ENCODE measurements at places on chromosomes 12 and 14.
A peak's percentile ranks its signal among the peaks of the same experiment; 100 is the strongest.

GRCh38 chr12:49975318-49975761 lies 2.6 kb downstream of the AQP6 start:
- DNase-seq, result no peak

DNA sequence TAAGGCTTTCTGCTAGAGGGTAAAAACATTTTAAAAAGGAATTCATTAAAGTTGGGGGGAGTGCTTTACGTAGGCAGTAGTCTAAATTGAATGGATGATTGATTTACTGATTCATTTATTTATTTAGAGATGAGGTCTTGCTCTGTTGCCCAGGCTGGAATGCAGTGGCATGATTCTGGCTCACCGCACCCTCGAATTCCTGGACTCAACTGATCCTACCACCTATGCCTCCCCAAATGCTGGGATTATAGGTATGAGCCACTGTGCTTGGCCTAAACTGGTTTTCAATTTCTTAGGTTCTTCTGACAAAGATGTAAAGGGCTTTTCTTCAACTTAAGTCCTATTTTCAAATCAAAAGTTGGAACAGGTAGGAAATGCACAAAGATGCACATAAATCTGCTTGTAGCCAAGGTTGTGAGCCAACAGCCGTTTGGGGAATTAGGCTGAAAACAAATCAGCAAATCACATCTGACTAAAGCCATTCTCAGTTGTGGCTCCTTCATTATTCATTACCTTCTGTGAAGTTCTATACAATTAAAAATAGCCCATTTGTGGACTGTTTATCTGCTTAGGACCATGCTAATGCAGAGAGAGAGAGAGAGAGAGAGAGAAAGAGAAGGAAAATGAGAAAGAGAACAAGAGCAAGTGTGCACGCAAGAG lies 218.0 kb downstream of the PPM1H start:
- DNase-seq, result no peak

- DNase-seq, result no peak
Observed at GRCh38 chr12:50051101-50051806, 6.1 kb upstream of the ASIC1 start.

- DNase-seq, result no peak
Observed at GRCh38 chr12:72673853-72674252, 401.7 kb downstream of the TRHDE start.

GRCh38 chr14:52244997-52245396 lies 22.5 kb upstream of the PTGDR start:
- no peak for DNase-seq

DNA sequence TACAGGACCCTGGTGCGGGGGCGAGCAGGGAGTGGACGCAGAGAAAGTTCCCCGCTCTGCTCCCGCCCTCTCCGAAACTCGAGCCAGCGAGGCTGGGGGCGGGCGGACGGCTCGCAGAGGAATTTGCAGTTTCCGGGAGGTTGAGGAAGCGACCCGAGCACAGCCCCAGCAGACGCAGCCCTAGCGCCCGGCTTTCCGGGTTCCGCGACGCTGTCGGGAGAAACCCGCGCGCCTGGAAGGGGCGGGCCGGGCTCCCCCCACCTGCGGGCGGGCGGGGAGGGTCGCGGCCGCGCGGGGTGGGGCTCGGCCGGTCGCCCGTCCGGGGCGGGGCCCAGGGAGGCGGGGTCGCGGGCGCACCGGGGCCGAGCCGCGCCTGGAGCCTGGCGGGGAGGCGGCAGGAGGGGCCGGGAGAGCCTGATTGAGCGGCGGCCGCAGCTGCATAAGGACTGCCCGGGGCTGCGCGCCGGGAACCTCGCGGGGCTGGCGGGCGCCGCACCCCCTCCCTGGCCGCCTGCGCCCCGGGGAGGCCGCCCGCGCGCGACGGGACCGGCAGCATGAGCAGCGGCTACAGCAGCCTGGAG lies at the start of gene RASSF3:
Gene RASSF3, plus strand, starts transcription at position 417 of the 581 bp plus-strand sequence. Its CDS starts 138 bp downstream, at position 555.
- no peak for DNase-seq

DNA sequence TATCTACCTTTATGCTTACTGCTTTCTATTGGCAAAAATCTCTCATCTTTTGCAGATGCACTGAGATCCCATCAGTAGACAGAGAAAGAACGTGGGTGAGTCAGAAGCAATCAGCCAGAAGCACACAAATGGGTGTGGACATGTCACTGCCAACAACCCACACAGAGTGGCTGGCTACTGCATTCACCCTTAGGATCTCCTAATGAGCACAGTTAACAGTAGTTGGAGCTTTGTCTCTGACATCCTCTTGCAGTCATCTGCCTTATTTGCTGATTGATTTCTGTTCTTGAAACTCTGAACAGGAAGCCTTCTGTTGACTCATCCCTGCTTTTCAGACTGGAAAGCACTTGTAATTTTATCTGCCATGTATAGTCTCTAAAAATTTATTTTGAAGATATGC lies 117.2 kb downstream of the RGS6 start:
- DNase-seq, result peak; percentile 25

DNA sequence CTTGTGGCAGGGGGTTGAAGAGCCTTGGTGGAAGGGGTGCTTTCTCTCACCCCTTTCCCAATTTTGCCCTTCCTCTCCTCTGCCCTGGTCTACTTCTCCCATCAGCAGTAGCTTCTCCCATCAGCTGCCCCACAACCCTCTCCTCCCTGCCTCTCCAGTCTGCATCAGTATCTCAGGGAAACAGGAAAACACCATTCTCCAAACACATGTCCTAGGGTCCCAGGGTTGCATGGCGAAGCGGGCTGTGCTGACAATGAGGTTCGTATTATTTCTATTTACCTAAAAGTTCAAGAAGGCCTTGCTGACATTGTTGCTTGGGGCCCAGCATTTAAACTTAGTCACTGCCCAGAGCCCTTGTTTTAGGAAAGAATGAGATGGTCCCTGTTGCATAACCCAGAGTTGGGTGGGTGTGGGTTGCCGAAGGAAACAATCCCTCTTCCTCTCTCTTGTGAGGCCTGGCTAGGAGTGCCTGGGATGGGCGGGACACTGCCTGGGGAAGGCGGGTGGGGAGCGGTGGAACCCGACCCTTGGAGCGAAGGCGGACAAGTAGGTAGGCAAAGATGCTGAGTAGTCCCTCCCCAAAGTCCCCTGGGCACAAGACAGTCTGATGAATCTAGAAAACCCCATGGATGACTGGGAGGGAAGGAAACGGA lies 1.3 kb upstream of the IGFBP6 start:
- no peak for DNase-seq

DNA sequence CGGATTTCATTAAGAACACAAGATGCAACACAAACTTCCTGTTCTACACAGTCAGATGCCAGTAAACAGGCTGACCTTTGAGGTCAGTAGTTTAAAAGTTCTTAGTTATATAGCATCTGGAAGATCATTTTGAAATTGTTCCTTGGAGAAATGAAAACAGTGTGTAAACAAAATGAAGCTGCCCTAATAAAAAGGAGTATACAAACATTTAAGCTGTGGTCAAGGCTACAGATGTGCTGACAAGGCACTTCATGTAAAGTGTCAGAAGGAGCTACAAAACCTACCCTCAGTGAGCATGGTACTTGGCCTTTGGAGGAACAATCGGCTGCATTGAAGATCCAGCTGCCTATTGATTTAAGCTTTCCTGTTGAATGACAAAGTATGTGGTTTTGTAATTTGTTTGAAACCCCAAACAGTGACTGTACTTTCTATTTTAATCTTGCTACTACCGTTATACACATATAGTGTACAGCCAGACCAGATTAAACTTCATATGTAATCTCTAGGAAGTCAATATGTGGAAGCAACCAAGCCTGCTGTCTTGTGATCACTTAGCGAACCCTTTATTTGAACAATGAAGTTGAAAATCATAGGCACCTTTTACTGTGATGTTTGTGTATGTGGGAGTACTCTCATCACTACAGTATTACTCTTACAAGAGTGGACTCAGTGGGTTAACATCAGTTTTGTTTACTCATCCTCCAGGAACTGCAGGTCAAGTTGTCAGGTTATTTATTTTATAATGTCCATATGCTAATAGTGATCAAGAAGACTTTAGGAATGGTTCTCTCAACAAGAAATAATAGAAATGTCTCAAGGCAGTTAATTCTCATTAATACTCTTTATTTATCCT lies 13.5 kb downstream of the PTGER2 start:
- no peak for DNase-seq

DNA sequence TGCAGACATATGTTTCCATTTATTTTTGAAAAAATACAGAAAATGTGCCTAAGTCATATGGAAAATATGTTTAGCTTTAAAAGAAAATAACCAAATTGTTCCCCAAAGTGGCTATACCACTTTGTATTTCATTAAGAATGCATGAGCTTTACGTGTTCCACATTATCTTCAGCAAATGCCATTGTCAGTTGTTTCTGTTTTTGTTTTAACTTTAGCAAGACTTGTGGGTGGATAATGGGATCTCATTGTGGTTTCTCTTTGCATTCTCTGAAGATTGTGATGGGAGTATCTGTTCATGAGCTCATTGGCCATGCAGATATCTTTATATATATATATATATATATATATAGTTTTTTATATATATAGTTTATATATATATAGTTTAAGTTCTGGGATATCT lies 181.5 kb downstream of the CCER1 start:
- no peak for DNase-seq

DNA sequence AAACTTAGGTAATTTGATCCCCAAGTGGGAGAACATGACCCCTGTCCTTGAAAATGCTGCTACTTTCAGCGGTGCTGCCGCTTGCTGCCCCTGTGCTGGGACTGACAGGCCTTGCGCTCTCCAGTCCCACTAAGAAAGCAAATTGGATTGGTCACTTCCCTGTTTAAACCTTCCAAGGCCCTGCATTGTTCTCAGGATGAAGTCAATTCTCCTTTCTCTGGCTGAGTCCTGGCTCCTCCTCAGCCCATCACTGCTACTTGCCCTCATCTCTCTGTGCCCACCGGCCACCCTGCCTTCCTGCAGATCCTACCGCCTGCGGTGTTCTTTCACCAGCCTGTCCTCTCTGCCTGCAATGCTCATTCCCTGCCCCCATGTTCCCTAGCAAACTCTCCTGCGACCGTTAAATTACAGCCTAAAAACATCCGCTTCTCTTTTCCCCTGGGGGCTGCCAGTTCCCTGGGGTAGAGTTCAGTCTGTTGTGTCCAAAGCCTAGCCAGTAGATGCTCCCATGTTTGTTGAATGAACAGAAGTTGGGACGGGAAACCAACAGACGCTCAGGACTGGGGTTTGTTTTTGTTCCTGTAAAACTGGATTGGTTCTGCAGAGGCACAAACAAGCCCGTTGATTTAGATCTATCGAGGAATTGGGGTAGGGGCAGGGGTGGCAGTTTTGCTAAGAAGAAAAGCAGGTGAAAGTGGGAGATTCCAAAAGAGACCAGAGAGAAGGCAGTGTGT lies 127.3 kb upstream of the HIF1A start:
- no peak for DNase-seq

DNA sequence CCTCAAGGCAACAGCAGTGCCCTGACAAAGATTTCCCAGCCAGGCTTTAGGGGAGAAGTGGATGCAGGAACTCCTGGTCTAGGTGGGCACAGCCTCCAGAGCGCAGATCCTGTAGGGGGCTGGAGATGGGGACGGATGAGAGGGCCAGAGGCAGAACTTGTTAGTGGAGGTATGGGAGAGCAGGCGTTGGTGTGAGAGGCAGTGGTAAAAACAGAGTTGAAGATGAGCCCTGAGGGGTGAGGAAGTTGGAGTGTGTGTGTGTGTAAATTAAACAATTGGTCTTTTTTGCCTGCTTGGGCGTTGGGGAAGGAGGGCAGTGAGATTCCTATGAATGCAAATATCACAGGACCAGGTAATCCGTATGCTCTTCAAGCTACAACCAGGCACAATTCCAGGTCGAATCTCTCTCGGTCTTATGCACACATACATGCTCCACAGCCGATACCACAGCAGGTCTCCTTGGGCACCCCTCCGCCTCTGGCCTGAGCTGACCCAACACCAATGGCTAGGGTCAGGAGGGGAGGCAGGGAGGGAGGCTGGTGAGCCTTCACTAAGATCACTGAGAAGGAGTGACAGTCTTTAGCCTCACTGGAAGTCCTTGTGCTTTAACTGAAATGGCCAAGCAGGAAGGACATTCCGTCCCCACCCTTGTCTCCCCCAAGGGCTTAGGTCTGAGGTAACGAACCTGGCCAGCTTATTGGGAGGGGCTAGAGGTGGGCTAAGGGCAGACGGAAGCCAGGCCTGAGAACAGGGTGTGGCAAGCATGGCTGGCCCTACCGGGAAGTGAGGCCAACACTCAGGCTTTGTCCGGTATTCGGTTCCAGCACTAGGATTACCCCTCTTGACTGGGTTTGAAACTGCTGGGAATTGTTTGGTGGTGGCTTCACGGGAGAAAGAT lies 1.5 kb upstream of the KRT7 start:
- DNase-seq, result no peak

- no peak for DNase-seq
Observed at GRCh38 chr12:75568393-75568792, 57.0 kb upstream of the KRR1 start.

- no peak for DNase-seq
Observed at GRCh38 chr12:52234223-52234810, 1.3 kb downstream of the KRT7 start.

GRCh38 chr12:50049254-50050118 lies 7.9 kb upstream of the ASIC1 start:
- peak; percentile 27 for DNase-seq

GRCh38 chr12:121581686-121582429 lies 1.0 kb upstream of the KDM2B start:
- peak; percentile 38 for DNase-seq

DNA sequence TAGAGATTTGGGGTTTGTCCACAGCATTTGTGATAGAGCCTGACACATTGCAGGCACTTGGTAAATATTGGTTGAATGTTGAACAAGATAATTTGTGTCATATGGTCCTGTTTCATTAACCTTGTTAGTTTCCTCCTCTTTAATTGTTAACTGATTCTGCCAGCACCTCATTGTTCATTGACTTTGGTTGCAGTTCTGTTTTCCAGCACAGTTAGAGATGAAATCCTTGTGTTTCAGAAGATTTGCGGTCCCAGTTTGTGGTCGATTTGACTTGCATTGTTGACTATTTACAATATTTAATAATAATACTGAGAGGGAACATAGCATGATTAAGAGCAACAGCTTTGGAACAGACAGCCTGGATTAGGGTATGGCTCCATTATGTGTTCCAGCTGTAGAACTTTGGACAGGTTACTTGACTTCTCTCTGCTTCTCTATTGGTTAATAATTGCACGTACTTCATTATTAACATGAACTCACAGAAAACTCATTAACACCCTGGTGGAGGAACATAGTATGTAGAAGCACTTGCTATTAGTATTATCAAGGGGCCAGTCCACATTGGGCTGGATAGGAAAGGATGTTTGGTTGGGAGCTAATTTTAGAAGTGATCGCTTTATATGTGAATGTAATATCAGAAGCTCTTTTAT lies 8.7 kb downstream of the DRAM1 start:
- no peak for DNase-seq

GRCh38 chr12:27965411-27965810 lies 7.1 kb downstream of the PTHLH start:
- no peak for DNase-seq

DNA sequence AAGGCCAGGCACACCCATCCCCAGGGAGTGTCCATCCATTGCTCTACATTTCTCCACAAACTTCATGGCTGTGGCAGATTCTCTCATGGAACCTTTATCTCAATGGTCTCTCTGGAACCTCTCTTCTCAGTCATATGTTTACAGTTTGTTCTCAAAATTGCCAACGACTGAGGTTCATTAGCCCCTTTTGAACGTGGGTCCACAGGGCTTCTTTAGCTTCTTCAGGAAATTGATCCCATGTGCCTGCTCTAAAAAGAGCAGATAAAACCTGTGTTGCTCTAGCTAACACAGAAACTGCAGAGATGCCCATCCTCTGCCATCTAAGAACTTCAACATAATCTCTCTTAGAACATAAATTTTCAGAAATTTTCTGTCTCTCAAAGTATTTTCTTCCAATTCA lies at the start of gene OR6C4:
Gene OR6C4, plus strand, starts transcription at position 301 of the 400 bp plus-strand sequence. CDS start 1,625 bp downstream, outside the sequence.
- DNase-seq, result no peak
